ENCODE measurements at places on chromosomes 7 and 10.

- DNase-seq, result no peak
Observed at GRCh38 chr10:27661514-27662286, 83.9 kb downstream of the MKX start.

DNA sequence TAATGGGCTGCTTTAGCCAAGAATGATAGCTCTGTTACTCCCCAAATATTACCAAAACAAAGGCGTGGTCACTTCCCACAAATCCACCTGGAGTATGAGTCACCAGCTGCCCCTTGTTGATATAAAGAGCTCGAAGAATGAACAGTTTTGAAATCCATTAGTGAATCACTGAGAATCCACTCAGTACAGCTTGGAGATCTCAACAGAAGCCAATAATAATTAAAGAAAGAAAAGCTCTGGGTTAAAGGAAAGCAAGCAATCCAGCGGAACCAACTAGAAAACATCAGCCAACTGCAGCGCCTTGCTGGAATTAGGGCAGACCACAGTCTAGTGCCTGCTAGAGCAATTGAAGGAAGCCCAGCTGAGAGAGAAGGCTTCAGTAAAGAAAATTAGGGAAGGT lies 576.0 kb upstream of the C7orf33 start:
- DNase-seq, result no peak

DNA sequence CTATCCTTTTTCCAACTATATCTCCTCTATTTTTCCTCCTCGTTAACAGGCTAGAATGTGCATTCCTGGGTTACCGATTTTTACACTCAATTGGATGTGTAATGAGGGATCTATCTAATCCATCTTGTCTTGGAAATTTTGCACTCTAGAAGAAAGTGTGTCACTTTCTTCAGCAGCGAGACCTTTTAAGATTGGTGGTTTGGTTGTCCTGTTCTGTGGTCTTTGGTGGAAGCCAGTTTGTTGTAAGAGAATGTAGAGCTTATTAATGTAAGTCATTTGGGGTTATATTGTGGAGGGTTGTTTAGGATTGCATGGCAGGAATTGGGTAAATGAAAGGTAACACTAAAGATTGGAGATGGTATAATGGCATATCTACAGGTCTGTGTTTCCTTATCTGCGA lies 16.7 kb downstream of the CDK1 start:
- DNase-seq, result no peak

DNA sequence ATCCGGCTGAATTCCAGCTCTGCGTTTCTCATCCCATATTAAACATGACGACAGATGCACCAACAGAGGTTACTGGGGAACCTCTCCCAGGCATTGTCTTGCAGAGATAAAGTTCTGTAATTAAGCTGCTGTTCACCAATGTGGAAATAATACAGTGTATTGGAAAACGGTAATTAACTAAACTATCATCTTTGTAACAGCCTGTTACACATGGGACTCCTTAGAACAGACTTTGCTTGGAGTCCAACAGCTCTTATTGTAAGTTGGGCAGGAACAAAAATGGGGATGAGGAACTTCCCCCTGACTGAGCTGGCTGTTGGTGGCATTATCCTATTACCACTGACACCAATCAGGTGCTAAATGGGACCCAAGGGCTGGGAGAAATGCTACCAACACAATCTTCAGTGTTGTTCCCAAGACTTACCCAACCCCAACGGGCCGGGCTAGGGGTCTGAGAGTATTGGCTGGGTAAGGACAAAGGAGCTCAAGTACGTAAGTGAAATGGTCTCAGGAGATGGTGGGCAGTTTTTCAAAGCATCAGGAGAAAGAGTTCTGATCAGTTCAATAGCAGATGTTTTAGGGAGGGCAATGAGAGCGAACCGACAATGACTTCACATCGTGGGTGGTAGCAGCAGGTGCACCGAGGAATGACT lies 759.4 kb downstream of the GRID1 start:
- DNase-seq, result no peak

- no peak for DNase-seq
Observed at GRCh38 chr7:116576350-116577319, 51.8 kb downstream of the CAV1 start.

DNA sequence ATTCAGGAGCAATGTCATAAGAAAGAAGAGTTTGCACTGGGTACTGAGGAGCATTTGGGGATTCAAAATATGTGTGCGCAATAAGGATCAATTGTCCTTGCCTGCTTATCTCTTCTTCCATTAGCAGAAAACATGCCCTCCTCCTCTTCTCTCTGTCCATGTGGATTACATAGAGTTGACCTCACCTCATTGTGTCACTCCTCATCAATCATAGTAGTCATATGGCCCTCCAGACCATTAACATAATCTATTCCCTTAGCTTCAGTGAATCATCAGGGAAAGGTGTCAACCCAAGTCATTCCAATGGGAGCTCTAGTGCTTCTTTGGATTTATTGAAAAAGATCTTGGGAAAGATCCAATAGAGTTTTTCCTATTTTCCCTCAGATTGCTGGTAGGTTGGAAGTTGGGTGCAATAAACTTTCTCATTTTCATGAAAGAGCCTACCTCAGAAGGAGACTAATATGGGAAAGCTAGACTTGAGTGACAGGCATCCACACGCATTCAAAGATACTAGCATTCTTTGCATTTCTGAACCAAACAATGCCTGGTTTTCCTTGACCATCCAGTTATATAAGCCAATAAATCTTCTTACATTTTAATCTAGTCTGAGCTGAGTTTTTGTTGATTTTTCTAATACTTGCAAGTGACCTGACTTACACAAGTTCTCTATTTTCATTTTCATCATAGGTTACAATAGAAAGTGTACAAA lies 71.5 kb upstream of the FAM13C start:
- no peak for DNase-seq

- DNase-seq, result no peak
Observed at GRCh38 chr7:112444505-112444904, 5.8 kb upstream of the IFRD1 start.

- DNase-seq, result no peak
Observed at GRCh38 chr7:149722356-149722957, 50.9 kb downstream of the ZNF467 start.

DNA sequence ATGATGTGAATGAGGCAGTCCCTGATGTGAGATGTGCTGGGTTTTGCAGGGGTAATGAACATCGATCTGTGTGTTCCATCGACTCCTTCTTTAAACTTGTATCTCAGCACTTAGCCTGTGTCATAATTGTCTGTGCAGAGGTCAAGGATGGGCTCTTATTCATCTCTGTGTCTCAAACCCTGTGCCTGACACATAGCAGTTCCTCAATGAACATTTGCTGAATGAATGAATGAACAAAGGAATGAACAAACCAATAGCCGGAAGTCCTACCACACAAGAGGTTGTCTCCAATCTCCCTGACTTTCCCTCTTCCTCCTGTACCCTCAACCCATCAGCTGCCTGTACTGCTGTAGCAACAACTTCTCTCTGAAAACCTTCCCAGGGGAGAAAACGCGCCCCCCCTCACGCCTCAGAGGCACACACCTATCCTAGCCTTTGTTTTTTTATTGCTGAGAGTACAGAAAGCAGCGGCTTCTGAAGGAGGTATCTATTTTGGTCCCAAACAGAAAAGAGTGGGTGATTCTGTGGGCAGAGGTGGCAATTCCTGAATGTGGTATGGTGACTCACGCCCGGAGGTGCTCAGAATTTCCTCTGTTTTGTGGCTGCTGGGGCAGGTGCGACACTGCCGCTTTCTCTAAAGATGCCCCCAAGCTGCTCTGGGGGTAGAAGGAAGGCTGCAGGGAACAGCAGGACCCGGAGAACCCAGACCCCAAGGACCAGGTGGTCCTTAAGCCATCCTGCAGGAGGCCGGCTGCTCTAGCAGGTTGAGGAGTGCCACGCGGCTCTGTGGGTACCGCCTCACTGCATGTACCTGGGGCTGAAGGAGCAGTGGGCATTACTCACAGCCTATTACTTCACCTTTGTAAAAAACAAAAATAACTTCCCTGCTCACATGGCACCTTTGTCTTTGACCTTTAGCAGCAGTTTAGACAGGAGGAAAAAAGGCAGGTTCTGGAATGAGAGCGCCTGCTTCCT lies 9.6 kb downstream of the IL2RA start:
- no peak for DNase-seq

GRCh38 chr10:13674645-13675588 lies 88.2 kb downstream of the PRPF18 start:
- no peak for DNase-seq

GRCh38 chr10:101310529-101311184 lies 43.3 kb upstream of the BTRC start:
- DNase-seq, result no peak

- DNase-seq, result no peak
Observed at GRCh38 chr10:111551001-111551400, 474.2 kb downstream of the ADRA2A start.

All from NCI-H446 (cell line).